ENCODE measurements at places on chromosomes 3 and 15.

GRCh38 chr15:54082836-54083492 lies 104.7 kb downstream of the UNC13C start:
- no peak for DNase-seq

GRCh38 chr3:157589211-157589610 lies 86.0 kb upstream of the VEPH1 start:
- DNase-seq: no peak

DNA sequence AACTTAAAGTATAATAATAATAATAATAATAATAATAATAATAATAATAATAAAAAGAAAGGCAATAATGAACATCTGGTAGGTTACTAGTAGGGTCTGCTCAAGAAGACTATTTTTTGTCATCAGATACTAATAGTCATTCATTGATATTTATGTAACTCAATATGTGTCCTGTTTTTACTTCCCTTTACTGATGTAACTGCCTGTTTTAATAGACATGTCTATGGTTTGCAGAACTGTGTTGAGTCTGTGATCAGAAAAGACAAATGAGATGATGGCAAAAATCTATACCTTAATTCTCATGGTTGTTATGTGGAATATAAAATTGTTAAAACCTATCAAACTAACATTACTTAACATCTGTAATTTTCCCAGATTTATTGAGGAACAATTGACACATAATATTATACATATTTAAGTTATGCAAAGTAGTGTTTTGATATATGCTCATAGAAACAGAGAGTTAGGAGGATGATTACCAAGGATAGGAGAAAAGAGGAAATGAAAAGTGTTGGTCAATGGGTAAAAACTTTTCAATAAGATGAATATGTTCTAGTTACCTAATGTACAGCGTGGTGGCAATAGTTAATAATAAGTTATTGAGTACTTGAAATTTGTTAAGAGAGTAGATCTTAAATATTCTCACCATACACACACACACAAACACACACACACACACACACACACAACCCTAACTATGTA lies 699.4 kb downstream of the ZPLD1 start:
- DNase-seq: no peak

DNA sequence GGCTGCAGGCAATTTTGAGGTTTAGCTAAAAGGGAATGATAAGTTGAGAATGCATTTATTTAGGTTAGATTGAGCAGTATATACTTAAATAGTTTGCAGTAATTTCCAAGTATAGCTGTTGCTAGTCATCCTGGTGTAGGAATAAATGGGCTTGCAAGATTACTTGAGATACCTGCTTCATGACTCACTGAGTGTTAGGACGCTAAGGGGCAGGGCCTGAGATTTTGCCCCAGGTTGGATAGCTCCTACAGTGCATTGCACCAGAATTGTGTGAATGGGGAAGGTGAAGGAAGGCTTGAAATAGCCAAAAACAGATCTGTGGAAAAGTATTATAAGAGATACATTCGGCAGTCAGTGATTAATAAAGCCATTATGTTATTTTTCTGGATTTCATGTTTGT lies 72.8 kb downstream of the KCNH8 start:
- no peak for DNase-seq

DNA sequence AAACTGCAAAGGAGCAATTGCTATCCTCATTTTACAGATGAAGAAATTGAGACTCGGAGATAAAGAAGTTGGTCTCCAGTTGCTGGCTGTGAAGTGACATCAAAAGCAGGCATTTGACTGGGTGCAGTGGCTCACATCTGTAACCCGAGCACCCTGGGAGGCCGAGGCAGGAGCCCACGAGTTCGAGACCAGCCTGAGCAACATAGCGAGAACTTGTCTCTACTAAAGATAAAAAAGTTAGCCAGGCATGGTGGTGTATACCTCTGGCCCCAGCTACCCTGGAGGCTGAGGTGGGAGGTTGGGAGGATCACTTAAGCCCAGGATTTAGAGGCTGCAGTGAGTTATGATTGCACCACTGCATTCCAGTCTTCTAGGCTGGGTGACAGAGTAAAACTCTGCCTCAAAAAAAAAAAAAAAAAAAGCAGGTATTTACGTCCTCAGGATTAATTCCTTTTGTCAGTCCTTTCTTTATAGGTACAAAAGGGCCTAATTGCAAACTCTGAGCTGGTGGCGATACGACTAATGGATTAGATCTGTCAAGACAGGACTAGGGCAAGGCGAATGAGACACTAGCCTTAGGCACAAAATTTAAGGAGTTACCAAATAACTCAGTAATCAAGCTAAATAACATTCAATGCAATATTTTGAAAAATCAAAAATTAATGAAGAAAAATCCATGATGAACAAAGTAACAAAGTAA lies 5.9 kb upstream of the DNASE1L3 start:
- DNase-seq: no peak

GRCh38 chr15:74531144-74531811 lies 9.7 kb upstream of the ARID3B start:
- DNase-seq: no peak

DNA sequence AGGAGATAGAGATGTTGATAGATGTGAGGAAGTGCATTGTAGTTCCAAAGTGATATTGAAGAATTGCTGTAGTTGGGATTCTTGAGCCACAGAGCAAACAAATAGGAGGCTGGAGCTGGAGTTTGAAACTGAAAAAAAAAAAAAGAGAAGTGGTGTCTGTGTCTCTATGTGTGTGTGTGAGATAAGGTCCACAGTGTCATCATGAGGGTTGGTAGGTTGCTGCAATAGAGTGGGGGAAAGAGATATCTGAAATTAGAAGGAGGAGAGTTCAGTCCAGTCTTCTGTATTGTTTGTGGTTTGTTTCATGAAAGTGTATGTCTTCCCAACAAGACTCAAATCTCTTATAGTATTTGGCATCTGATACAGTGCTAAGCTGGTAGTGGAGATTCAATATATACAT lies 37.3 kb upstream of the CACNA1D start:
- no peak for DNase-seq

DNA sequence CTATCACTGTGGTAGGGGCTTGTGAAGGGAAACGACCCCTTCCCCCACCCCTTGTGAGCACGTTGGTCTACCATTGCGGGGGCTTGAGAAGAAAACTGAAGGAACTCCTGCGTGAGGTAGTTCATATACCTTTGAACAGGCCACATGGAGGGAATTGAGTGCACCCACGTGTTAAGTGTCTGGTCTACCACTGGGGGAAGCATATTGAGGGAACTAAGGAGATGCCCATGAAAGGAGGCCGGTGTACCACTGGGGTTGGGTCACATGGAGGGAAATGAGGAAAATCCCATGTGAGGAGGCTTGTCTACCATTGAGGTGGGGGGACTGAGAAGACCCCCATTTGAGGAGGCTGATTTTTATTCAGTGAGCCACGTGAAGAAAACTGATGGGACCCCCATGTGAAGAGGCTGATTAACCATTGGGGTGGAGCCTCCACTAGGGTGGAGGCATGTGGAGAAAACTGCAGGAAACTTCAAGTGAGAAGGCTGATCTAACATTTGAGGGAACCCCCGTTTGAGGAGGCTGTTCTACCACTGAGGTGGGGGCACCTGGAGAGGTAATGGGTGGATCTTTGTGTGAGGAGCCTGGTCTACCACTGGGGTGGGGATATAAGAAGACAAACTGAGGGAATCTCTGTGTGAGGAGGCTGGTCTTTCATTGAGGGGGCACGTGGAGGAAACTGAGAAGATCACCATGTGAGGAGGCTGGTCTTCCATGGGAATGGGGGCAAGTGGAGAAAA lies 163.2 kb downstream of the FBLN2 start:
- DNase-seq: no peak

DNA sequence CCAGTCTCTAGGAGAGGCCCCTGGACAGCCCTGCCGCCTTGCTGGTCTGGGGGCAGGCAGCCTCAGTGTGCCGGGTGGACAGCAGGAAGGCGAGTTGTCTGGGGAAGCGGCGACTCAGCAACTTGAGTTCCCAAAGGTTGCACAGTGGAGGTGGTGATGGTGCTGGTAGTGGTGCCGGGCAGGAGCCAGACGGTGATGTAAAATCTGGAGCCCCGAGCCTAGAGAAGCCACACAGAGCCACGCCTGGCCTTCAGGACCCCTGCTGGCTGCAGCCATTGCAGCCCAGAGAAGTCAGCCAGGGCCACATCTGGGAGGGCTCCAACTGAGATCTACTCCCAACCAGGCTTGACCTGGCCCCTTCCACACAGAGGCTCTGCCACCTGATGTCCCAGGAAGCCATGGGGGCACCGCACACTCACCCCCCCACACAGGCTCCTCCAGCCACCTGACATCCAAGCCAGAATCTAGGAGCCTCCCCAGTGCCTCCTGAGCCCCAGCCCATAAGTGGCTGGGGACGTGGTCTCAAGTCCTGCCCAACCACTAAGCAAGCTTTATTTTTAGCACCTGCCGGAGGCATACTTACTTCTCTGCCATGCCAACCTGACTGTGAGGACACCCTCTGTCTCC lies 8.8 kb downstream of the C3orf22 start:
- no peak for DNase-seq

DNA sequence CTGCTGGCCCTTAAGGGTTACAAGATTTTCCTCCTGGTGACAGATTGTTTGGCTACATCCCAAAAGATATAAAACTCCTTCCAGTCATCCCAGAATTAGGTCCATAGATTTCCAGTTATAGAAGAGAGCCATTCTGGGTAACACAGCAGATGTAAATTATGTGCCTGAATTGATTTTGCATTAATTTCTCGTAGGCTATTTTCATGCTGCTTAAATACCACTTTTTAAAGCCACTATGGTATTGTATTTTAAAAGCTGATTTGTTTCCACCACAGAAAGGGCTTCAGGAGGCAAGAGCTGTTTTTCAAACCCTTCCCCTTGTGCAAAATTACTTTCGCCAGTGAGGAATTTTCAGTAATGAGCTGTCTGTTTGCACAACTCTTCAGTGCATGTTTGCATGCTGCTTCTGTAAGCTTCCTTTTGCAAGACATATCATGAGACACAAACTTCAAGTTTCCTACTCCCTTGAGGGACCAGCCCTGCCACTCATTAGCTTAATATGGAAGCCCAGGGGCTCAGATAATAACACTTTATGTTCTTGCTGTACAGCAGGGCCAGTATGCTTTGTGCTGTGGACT lies 105.4 kb upstream of the TNIK start:
- DNase-seq: no peak

- DNase-seq: no peak
Measured at GRCh38 chr3:119652306-119653033, 7.9 kb downstream of the POPDC2 start.

DNA sequence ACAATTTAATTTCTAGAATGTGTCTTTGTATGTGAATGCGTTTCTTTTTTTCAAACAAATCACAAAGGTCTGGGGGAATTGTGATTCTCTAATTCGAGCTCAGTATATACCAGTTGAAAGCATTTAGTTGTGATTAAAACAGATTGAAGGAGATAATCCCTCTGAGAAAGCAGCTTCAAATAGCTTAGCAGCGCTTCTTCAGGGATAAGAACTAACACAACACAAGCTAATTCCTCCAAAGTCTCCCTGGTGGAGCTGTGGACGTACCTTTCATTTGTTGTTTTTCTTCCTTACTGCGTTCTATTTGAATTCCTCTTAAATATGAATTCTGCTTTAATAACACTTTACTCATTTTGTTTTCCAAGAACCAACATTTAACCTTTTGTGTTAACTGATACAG lies 286.7 kb downstream of the ROBO2 start:
- DNase-seq: no peak

DNA sequence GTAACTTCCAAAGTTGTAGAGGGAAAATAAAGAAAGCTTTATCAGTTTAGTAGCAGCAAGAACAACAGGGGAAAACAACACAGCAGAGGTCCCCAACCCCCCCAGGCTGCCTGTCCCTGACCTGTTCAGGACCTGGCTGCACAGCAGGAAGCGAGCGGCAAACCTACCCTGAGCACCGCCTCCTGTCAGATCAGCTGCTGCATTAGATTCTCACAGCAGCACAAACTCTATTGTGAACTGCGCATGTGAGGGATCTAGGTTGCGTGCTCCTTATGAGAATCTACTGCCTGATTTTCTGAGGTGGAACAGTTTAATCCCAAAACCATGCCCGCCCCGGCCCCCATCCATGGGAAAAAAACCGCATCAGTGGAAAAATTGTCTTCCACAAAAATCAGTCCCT lies 40.3 kb downstream of the USP50 start:
- no peak for DNase-seq

DNA sequence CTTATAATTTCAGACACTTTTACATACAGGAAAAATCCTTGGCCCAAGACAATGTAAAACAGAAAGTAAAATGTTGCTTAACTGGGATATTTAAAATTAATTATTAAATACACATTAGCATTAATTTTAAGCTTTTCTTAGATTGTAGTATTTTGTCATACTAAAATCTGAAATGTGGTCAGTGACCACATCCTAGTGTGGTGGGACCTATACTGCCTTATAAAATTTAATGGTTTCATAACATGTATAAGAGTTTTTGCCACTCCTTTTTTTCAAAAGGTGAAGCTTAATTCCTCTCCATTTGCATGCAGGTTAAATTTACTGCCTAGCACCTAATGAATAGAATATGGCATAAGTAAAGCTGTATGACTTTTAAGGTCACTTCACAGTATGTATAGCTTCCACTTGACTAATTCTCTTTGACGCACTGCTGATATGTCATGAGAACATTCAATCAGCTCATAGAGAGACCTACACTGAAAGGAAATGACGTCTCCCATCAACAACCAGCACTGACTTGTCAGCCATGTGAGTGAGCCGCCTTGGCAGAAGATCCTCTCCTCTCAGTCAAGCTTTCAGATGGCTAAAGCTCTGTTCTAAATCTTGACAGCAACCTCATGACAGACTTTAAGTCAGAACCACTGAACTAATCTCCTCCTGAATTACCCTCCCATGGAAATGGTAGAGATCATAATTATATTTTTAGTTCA lies 847.8 kb downstream of the SI start:
- DNase-seq: no peak

GRCh38 chr15:58880320-58880719 lies 53.2 kb downstream of the SLTM start:
- no peak for DNase-seq

- DNase-seq: no peak
Measured at GRCh38 chr3:9669277-9669676, 20.0 kb downstream of the MTMR14 start.

DNA sequence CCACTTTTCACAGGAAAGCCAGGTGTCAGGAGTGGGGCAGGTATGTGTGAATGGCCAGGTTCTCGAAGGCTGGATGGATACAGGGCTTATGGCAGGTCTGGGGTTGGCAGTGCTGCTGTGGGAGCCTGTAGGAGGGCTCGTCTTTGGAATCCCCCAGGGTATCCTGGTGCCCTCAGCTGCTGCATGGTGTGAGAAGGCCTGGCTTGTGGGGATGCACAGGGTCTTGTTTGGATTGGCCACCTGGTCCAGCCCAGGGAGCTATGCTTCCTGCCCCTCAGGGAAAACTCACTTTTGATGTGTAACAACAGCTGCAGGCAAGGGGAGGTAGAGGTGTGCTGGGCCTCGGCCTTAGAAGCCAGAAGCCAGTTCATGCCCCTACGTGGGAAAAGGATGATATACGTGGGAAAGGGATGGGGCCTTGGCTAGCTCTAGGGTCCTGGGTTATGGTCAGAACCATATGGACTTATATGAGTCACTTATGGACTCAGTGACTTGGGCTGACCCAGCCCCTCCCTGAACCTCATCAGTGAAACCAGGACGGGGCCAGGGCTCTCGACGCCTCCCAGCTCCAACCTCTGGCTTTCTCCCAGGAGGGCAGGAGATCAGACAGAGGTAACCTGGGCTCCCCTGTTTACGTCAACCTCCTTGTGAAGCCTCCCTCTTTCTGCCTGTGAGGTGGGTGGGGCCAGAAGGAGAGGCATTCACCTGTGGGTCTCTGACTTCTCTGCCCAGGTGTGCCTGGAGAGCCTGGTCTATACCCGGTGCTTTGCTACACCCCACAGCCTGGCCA lies 37.8 kb upstream of the CSPG4 start:
- no peak for DNase-seq

- DNase-seq: no peak
Measured at GRCh38 chr3:183879243-183879642, 5.4 kb downstream of the PARL start.
